Heart left ventricle (tissue), 16 donors: ENCODE measurements at places on chromosomes 3 and 15.

GRCh38 chr3:66475386-66476020 lies 25.3 kb downstream of the LRIG1 start:
- no peak for DNase-seq

- DNase-seq = no peak
Measured at GRCh38 chr3:59820352-59820934, 770.6 kb upstream of the CFAP20DC start.

GRCh38 chr3:189983612-189984011 lies 137.1 kb downstream of the P3H2 start:
- DNase-seq = no peak

DNA sequence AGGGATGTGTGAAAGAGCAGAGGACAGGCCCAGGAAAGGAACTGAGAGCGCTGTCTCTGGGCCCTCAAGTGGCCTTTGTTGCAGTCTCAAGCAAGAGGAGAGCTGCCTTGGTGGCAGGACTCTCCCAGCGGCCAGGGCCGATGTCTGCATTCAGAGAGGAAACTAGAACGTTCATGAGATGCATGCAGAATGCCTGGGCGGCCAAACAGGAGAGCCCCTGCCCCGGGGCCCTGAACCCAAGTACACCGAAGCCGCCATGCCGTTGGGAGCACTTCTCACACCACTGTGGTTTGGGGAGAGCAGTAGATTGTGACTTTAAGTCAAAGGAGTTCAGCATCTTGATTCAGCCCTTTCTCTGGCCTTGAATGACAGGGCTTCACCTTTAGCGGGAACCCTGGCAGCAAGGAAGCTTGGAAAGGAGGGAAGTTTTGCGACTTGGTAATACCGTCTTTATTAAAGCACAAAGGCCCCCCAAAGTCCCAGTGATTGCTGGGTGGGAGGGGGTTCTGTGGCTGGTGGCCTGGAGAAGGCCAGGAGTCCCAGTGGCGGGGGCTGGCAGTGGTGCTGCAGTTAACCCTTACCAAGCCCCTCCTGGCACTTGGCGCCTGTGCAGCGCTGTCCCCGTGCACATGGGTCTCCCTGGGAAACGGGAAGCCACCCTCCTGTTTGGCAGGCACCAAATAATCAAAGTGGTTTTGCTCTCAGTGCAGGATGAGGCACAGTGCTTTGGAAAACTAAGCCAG lies 36.2 kb downstream of the SLC6A11 start:
- no peak for DNase-seq
